ENCODE measurements at places on chromosomes 4 and X.
A peak's percentile ranks its signal among the peaks of the same experiment; 100 is the strongest.

DNA sequence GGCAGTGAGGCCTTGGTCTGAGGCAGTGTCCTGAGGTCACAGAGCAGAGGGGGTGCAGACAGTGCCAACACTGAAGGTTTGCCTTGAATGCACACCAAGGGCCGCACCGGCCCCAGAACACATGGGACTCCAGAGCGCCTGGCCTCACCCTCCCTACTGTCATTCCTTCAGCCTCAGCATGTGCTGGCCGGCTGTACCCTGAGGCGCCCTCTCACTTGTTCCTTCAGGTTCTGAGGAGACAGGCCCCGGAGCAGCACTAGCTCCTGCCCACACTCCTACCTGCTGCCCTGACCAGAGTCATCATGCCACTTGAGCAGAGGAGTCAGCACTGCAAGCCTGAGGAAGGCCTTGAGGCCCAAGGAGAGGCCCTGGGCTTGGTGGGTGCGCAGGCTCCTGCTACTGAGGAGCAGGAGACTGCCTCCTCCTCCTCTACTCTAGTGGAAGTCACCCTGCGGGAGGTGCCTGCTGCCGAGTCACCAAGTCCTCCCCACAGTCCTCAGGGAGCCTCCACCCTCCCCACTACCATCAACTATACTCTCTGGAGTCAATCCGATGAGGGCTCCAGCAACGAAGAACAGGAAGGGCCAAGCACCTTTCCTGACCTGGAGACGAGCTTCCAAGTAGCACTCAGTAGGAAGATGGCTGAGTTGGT is 2.4 kb downstream of the MAGEA12 start:
- no peak for DNase-seq

- DNase-seq: peak; percentile 59
Observed at GRCh38 chr4:73181231-73181630, 77.4 kb downstream of the ANKRD17 start.

- no peak for DNase-seq
Observed at GRCh38 chrX:150506486-150506885, 61.9 kb upstream of the MTM1 start.

- DNase-seq: no peak
Observed at GRCh38 chrX:133417364-133417763, 2.1 kb upstream of the GPC4 start.

- DNase-seq: no peak
Observed at GRCh38 chr4:17701882-17702281, 79.5 kb downstream of the FAM184B start.

GRCh38 chr4:135032670-135033069 is 831.1 kb upstream of the PABPC4L start:
- no peak for DNase-seq

GRCh38 chr4:152399246-152399645 is 136.6 kb downstream of the FBXW7 start:
- DNase-seq: peak; percentile 63

DNA sequence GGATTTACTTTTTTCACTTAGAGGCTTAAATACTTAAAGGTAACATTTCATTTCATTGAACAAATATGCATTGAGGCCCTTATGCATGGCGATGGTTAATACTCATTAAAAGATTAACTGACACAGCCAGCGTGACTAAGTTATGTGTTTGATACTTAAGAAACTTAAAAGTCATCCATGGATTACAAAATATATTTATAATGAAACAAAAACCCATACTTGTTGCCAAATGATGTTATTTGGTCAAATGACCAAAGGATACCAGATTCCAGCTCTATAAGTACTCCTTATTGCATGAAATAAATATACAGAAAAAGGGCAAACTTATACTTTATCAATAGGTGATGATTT is 26.7 kb downstream of the ZNF330 start:
- no peak for DNase-seq

GRCh38 chrX:264634-265455 is 16.3 kb upstream of the PLCXD1 start:
- DNase-seq: no peak

DNA sequence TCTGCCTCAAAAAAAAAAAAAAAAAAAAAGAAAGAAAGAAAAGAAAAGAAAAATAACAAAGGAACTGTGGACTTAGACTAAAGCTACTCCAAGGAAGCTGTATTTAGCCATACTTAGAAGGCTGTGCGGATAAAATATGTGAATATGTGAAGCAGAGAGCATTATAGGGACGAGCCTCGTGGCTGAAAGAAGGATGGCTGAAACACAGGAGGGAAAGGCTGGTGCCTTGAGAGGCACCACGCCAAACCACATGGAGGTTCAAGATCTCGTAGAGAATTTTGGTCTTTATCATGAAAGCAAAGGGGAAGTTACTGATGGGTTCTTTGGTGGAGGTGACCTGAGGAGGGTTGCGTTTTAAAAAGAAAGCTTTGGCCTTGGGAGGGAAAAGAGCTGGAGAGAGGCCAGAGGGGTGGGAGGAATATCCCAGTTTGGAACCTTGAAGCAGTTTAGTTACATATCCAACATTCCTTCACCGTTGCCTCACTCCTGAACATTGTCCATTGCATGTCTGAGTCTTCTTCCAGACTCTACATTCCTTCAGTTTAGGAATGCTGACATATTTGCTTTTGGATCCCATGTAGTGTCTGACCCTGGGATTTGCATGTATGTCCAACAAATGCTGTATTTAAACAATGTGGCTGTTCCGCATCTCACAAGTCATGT is 82.5 kb downstream of the CPE start:
- DNase-seq: no peak

GRCh38 chrX:17098516-17099247 is 152.2 kb downstream of the REPS2 start:
- DNase-seq: no peak

DNA sequence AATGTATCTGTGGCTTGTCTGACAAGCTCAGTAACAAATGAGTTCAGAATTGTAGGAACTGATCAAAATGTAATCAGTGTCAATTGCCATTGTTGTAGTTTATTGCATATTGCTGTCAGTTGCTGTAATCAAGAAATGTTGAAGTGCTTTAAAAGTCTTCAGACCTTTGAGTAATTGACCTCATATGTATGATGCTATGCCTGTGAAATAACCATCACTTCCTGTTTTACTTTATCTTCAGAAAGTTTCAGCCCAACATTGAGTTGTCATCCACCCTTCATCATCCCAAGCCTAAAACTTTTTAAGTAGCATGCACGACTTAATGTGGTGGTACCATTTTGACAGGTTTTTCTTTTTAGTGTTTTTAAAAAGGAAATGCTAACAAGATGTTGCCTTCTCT is 212.4 kb downstream of the ARHGAP10 start:
- DNase-seq: peak; percentile 28

- DNase-seq: no peak
Observed at GRCh38 chr4:3269991-3270611, 21.1 kb downstream of the MSANTD1 start.

- peak; percentile 79 for DNase-seq
Observed at GRCh38 chr4:107930821-107931774, at the start of gene CYP2U1. CYP2U1 (plus strand) TSS chr4:107931549; CDS start chr4:107931644, 95 bp downstream.

- no peak for DNase-seq
Observed at GRCh38 chr4:16297003-16297402, 70.7 kb upstream of the TAPT1 start.

GRCh38 chr4:97238956-97239666 is 904.2 kb downstream of the STPG2 start:
- no peak for DNase-seq

- DNase-seq: peak; percentile 19
Observed at GRCh38 chr4:182143822-182144625, 99.2 kb upstream of the TENM3 start.

- no peak for DNase-seq
Observed at GRCh38 chr4:181998398-181999295, 244.6 kb upstream of the TENM3 start.

- peak; percentile 36 for DNase-seq
Observed at GRCh38 chr4:47071901-47072341, 40.6 kb downstream of the GABRB1 start.

- no peak for DNase-seq
Observed at GRCh38 chrX:20434986-20435385, 168.3 kb upstream of the RPS6KA3 start.

DNA sequence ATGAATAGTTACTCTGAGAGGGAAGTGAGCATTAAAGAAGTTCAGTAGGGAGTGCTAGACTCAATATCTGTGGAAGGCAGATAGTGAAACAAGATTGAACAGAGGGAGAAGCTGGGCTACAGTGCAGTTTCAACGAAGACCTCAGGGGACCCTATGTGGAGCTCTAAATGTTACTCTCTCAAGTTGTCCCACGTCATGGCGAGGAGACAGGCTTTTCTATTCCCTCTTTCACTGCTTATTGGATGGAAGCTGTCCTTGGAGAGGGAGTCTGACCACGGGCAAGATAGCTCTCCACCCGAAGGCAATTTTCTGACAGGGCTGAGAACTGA is 42.3 kb upstream of the CCSER1 start:
- no peak for DNase-seq

DNA sequence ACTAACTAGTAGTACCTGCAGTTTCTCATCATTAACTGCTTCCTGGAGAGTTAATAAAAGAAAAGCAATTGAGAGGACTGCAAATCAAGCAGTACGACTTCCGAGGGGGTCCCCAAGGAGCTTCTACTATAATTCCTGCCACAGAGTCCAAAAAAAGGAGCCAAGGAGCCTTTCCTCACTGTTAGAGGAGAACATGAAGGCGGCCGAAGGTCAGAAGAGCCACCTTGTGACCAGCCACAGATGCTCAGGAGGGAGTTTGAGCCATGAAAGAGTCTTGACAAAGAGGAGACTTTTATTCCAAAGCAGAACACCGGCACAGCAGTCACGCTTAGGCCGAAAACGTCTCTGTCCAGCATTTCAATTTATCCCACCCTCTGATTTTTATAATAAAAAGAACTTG is 62.2 kb downstream of the RELL1 start:
- no peak for DNase-seq

DNA sequence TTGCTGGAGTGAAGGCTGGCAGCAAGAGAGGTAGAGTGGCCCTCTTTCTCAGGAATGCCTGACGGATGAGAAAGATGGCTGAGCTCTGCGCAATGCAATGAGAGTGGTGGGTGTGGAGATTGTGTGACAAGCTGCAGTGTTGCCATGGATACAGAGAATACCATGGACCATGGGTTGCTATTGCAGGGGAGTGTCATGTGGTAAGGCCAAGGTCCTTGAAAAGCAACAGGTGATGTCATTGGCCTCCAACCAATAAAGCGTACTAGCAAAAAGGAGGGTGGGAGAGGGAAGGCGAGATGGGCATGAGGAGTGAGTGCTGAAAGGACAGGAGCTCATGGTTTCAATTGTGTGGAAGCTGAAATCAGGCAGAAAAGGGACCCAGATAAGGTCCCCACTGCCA is 1.8 kb downstream of the PNMA5 start:
- DNase-seq: no peak

- no peak for DNase-seq
Observed at GRCh38 chr4:53545273-53545672, 46.0 kb downstream of the LNX1 start.

DNA sequence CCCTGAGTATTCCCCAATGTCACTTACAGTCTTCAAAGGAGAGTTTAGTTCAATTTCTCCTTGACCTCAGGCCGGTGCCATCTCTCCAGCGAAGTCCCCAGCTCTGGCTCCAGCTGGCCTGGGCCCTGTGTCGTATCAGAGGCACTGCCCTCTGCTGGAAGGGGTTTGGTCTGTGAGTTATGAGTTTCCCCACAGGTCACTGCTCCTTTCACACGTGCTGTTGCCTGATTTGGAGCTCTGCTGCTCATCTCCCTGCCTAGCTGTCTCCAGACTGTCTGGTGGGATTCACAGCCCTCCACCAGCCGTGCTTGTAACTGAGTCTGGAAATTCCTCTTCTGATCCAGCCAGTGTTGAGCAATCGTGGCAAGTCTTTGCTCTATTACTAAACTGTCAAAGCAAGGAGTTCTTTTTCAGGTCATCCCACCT is at the start of gene RAP2C:
Gene RAP2C (minus strand): TSS at position 105 of the 426 bp plus-strand sequence. CDS start 2,179 bp downstream, outside the sequence.
- DNase-seq: peak; percentile 84

DNA sequence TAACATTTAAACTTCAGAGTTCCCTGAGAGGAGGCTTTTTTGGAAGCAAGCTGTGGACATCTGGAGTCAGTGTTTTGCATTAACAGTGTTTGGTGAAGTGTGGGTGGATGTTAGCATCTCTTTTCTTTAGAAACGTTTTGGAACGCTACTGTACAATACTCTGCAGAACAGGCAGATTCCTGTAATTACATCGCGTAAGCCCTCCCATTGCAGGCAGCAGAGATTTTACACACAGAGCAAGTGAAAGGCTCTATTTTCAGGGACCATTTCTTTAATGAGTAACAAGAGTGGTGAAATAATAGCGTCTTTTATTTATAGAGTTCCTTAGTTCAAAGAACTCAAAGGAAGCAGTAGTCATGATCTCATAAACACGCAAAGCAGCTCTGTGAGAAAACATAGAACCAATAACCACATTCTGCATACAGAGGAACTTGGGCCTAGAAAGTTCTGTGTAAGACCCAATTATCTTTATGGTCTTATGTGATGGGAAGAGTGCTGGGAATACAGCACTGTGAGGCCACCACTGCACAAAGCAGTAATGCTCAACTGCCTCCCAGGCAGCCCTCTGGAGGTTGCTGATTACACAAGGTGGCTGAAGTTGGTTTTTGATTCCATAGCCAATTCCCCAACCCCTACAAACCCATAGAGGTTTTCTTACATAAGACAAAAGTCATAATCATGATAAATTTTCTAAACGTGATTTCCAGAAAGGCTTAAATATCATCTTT is 298.7 kb upstream of the EPHA5 start:
- DNase-seq: no peak

DNA sequence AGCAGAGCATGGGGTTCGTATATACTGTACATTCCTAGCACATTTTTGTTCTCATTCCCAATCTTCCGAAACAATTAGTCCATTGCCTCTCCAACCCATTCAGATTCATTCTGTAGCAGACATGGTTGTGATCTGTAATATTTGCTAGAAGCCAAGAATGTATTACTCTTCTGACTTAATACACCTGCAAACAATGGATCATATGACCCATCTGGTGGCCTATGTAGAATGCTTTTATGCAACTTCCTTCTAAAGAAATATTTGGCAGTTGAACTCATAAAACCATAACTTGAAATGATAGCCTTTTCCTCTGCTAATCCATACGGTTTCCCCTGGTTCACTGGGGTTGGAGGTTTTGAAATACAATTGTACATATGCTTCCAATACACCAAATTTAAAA is 32.8 kb upstream of the SGMS2 start:
- no peak for DNase-seq

GRCh38 chr4:180189666-180190065 is 2053.5 kb upstream of the TENM3 start:
- DNase-seq: no peak
